NCI-H1694 treated with DMSO at 0.1 percent for 48 hours (cell line): ENCODE measurements at places on chromosomes 6 and 20.

GRCh38 chr6:21713481-21713880 lies 119.9 kb downstream of the SOX4 start:
- DNase-seq: no peak

DNA sequence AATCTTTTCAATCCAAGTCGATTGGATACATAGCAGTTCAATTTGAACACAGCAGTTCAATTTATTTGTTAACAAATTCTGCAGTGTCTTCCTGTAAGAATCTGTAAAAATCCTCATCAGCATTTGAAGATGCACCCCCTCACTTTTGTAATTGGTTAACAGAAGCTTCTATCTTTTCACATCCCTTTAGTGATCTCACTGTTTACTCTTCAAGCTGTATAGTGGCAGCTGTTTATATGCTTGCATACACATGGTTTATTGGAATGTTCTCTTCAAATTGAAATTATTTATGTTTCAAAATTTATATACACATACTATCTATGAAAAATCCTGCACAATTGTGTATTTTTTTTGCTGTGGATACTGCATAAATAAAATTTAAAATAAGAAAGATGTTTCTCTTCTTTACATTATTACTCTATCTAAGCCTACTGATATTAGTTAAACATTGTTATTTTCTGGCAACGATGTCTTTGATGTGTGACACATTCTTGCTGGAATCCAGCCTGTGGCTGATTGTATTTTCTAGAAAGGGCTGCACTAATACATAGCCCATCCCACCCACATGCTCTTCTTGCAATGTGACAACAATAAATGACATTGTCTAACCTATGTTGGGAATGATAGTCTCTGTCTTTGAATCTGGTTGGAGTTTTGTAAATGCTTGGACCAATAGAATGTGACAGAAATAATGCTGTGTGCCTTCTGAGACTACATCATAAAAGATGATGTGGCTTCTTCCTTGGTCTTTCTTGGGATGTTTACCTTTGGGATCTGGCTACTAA lies 573.0 kb downstream of the CD109 start:
- no peak for DNase-seq

- DNase-seq: no peak
Observed at GRCh38 chr6:25089442-25089841, 153.7 kb upstream of the RIPOR2 start.

DNA sequence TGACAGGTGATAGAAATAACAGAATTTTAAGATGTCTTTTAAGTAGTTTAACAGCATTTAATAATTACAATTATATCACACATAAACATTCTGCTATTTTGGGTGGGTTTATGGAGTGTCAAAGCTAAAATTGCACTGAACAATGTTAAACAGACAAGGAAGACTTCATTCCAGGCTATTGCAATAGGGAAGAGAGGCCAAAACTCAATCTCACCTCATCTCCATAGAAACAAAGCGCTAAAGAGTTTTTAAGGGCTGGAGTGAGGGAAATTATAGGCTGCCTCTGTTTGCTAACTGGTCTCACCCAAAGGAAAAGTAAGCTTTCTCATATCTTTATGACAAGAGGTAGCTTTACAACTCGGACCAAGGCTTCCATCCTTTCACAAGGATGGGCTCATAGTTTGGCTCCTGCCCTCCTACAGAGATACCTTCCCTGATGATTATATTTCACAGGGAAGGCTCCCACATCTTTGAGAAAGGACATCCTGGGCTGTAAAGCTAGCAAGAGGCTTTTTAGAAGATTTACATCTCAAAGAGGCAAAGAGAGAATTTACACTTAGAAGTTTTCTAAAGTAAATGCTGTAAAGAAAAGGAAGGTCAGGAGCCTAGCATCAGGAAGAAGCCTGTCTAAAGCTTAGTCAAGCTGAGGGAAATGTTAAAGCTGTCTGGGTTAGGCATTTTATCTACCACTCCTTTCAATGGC lies 350.2 kb upstream of the IMPG1 start:
- DNase-seq: no peak
